Sciatic nerve (tissue), 2 donors: ENCODE measurements at places on chromosomes 3 and 15.

- peak; percentile 76 for DNase-seq
These were observed 32.2 kb upstream of the TRH start for GRCh38 chr3:129942296-129942695.

- no peak for DNase-seq
These were observed 143.4 kb downstream of the PDCD6IP start for GRCh38 chr3:33941804-33942203.

DNA sequence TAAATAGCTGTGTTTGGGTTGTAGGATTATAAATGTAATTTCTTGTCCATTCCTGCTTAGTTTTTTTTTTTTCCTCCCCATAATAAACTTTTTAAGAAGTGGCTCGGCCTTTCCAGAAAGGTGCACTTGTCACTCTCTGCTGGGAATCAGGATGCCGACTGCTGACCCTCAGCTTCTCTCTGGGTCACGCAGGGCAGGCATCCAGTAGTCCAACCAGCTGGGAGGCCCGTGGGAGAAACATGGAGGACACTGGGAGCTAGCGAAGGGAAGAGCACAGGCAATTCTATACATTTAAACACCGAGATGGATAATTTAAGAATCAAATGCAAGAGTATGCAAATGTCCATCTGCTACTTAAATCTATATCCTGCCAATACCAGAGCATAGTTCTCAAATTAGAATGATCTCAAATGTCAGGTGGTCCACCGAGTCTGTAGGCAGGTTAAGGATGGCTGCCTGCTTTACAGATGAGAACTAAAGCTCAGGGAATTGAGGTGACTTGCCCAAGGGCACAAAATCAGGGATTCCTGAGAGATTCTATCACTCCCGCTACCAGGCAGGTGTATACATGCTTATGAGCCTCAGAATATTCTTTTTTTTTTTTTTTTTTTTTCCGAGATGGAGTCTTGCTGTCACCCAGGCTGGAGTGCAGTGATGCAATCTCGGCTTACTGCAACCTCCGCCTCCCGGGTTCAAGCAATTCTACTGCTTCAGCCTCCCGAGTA is 64.5 kb downstream of the DAPK2 start:
- no peak for DNase-seq

- no peak for DNase-seq
These were observed 130.8 kb downstream of the DIPK2A start for GRCh38 chr3:144102421-144102820.

- DNase-seq: no peak
These were observed 181.8 kb upstream of the TBL1XR1 start for GRCh38 chr3:177379045-177379444.

DNA sequence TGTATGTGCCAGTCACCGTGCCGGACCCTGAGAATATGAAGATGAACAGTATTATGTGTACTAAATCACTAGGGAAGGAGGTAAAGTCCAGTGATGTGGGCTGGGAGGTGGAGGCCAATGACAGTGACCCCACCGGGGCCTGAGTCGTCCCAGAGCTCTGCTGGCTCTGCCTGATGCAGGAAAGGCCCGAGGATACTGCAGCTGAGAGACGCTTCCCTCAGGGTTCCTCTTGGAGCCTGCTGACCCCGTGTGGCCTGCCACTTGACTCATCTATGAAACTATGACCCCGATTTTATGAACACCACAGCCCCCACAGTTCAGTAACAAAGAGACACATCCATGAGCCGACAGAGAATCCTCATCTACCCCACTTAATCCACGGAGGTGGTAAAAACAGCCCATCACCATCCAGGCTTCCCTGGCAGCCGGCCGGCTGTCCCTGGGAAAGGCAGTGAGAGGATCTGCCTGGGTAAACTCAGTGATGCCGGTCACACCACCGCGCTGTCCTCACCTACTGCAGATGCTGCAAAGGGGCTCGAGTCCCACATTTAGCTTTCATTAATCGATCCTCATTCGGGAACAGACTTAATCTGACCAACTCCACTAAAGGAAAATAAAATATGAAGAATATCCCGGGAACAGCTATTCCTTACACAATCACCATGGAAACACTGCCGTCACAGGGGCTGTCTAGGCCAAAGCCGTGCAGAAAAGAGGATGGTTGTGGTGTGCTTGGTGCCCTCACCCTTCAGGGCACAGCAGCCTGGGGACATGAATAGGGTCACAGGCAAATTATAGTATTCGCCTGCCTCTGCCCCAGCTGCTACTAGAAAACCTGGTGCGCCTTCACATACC is 82.9 kb downstream of the ARRDC4 start:
- DNase-seq: no peak

- DNase-seq: no peak
These were observed 294.5 kb downstream of the C3orf38 start for GRCh38 chr3:88444251-88444650.
